H4 (cell line): ENCODE measurements at places on chromosomes 16 and 17. TPM values are rescaled to one million over a fixed set of nuclear protein-coding genes. Genes with fewer than 3 reads are reported as not detected.

GNG13 gene
- not detected in 2 replicates for total RNA-seq

TP53TG3B gene
- total RNA-seq = not detected in 2 replicates

SDK2 gene
- 0.46 and 1.0 TPM in 2 replicates for total RNA-seq

ZSCAN10 gene
- not detected in 2 replicates for total RNA-seq

CD300A gene
- total RNA-seq = not detected in 2 replicates

SYNGR3 gene
- 3.4 and 7.7 TPM in 2 replicates for total RNA-seq

EVPLL gene
- total RNA-seq = 0.35 TPM in 1 of 2 replicates, not detected in the other

TNFRSF13B gene
- not detected in 2 replicates for total RNA-seq

GPR179 gene
- 0.06 TPM in 1 of 2 replicates, not detected in the other for total RNA-seq

CYGB gene
- 0.25 and 1.8 TPM in 2 replicates for total RNA-seq

PIK3R5 gene
- 0.25 TPM in 1 of 2 replicates, not detected in the other for total RNA-seq

B9D1 gene
- total RNA-seq = 46.3 and 73.2 TPM in 2 replicates

CCDC200 gene
- not detected in 2 replicates for total RNA-seq

RAD51C gene
- 71.7 and 82.7 TPM in 2 replicates for total RNA-seq

HBA1 gene
- total RNA-seq = not detected in 2 replicates

TPSD1 gene
- not detected in 2 replicates for total RNA-seq

PDK2 gene
- 37.6 and 41.2 TPM in 2 replicates for total RNA-seq

NHLRC4 gene
- total RNA-seq = 0.06 and 0.43 TPM in 2 replicates

C1QTNF1 gene
- total RNA-seq = 0.56 and 2.6 TPM in 2 replicates

PRAC2 gene
- total RNA-seq = not detected in 2 replicates

CSNK1D gene
- total RNA-seq = 30.3 and 33.9 TPM in 2 replicates

MYH8 gene
- total RNA-seq = 0.15 and 0.18 TPM in 2 replicates

CDRT15L2 gene
- not detected in 2 replicates for total RNA-seq

CACNG5 gene
- not detected in 2 replicates for total RNA-seq

MEAK7 gene
- total RNA-seq = 5.3 and 5.5 TPM in 2 replicates

KRTAP1-1 gene
- total RNA-seq = not detected in 2 replicates

KRT31 gene
- total RNA-seq = not detected in 2 replicates

NACA2 gene
- not detected in 2 replicates for total RNA-seq

HEATR9 gene
- not detected in 2 replicates for total RNA-seq

POLR3K gene
- total RNA-seq = 8.3 and 12.5 TPM in 2 replicates

QRICH2 gene
- 2.3 and 2.4 TPM in 2 replicates for total RNA-seq

KRTAP3-1 gene
- not detected in 2 replicates for total RNA-seq
